K562 (cell line): ENCODE measurements at places on chromosomes 2 and 18. TPM values are rescaled to one million over a fixed set of nuclear protein-coding genes. Genes with fewer than 3 reads are reported as not detected.

Gene EFR3B
- not detected in 2 replicates for polyA plus RNA-seq

Gene UGT1A4
- polyA plus RNA-seq: not detected in 2 replicates

Gene MOGAT1
- not detected in 2 replicates for polyA plus RNA-seq

Gene ALLC
- polyA plus RNA-seq: not detected in 2 replicates

Gene BCL2L11
- 8.1 and 8.8 TPM in 2 replicates for polyA plus RNA-seq

GRCh38 chr18:54218299-54218698, 6.2 kb downstream of the MBD2 start:
- H3K4me3 ChIP-seq: no peak overlapping the region
- H3K27ac ChIP-seq: no peak overlapping the region
- H3K27me3 ChIP-seq: no peaks in the 10 kb centered on the region
- no peaks in the 10 kb centered on the region for H3K36me3 ChIP-seq
- no peaks in the 10 kb centered on the region; the same call in 1 of the 3 replicates for H3K4me1 ChIP-seq

DNA sequence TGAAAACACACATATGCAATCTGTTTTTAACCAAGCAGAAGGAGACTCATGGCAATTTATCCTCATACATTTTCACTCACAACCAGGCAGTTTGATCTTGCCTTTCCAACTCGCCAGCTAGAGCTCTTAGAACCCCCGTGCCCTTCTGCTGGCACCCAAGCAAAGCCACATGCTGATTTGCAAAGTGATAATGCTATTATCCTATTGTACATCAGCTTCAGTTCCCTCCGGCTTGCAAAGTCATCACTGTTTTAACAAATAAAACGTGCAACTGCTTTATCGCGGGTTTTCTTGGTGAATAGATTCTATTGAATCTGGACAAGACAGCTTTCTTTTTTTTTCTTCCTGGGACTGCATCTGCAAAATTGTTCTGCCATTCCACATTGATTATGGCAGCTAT, 314.6 kb downstream of the LNPK start:
- H3K27me3 ChIP-seq: no peaks in the 10 kb centered on the region; the same call in 1 of the 3 replicates
- no peak overlapping the region for H3K27ac ChIP-seq

GRCh38 chr2:214504599-214505376, 93.9 kb downstream of the VWC2L start:
- no peaks in the 10 kb centered on the region for H3K27me3 ChIP-seq
- H3K36me3 ChIP-seq: no peaks in the 10 kb centered on the region
- H3K27ac ChIP-seq: no peak overlapping the region
- no peaks in the 10 kb centered on the region for H3K4me1 ChIP-seq

DNA sequence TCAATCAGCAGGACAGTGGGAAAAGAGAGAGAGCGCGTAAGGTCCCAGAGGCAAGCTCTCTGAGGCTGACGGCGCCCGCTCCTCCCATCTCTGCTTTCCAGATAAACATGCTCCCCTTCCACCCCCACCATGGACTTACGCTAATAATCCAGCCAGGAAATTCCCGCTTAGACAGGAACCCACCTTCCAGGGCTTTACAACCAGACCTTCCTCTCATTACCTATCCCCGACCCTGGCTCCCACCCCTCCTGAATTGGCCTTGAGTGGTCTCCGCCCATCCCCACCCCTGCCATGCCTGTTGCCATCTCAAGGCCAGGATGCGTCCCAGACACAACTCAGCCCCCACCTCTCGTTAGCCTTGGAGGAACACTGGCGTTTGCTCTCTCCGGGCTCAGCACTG, 131.1 kb downstream of the SMAD2 start:
- no peaks in the 10 kb centered on the region for H3K4me1 ChIP-seq
- no peaks in the 10 kb centered on the region; the same call in 1 of the 3 replicates for H3K27me3 ChIP-seq
- no peak overlapping the region for H3K4me3 ChIP-seq

- DNase-seq: no peak
- H3K4me1 ChIP-seq: no peaks in the 10 kb centered on the region
- peaks cover 63% of the 10 kb centered on the region; the same call in 2 of the 3 replicates for H3K36me3 ChIP-seq
- H3K4me3 ChIP-seq: no peak overlapping the region
- no peaks in the 10 kb centered on the region for H3K27me3 ChIP-seq
These were observed 69.3 kb downstream of the NOL10 start for GRCh38 chr2:10620481-10620880.

DNA sequence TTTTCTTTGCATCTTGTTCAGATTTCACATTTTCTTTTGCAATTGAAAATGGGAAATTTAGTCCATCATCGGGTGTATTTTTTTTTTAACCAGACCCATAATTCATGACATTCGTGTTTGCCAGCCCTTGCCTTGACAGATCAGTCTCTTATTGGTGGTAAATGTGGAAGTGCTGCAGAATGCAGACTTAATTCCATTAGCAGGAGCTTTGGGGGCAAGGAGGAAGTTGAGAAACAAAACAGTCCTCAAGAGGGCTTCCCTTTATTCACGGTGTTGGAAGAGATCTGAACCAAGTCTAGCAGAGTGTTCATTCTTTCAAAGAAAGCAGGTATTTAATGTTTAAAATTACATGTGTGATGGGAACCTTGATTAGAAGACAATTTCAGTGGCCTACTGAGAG, 16.6 kb upstream of the RPE start:
- no peaks in the 10 kb centered on the region for H3K27me3 ChIP-seq
- DNase-seq: no peak
- H3K4me1 ChIP-seq: no peaks in the 10 kb centered on the region; the same call in 2 of the 3 replicates
- no peak overlapping the region for H3K4me3 ChIP-seq
- no peaks in the 10 kb centered on the region for H3K36me3 ChIP-seq
- H3K27ac ChIP-seq: no peak overlapping the region

GRCh38 chr2:49687918-49688317, 533.6 kb upstream of the FSHR start:
- H3K4me3 ChIP-seq: no peak overlapping the region
- H3K27ac ChIP-seq: no peak overlapping the region
- H3K36me3 ChIP-seq: no peaks in the 10 kb centered on the region

GRCh38 chr2:154203206-154203605, 331.5 kb downstream of the GALNT13 start:
- H3K4me3 ChIP-seq: no peak overlapping the region
- H3K27me3 ChIP-seq: no peaks in the 10 kb centered on the region
- H3K27ac ChIP-seq: no peak overlapping the region
- no peak for DNase-seq
- H3K36me3 ChIP-seq: no peaks in the 10 kb centered on the region
- H3K4me1 ChIP-seq: no peaks in the 10 kb centered on the region

DNA sequence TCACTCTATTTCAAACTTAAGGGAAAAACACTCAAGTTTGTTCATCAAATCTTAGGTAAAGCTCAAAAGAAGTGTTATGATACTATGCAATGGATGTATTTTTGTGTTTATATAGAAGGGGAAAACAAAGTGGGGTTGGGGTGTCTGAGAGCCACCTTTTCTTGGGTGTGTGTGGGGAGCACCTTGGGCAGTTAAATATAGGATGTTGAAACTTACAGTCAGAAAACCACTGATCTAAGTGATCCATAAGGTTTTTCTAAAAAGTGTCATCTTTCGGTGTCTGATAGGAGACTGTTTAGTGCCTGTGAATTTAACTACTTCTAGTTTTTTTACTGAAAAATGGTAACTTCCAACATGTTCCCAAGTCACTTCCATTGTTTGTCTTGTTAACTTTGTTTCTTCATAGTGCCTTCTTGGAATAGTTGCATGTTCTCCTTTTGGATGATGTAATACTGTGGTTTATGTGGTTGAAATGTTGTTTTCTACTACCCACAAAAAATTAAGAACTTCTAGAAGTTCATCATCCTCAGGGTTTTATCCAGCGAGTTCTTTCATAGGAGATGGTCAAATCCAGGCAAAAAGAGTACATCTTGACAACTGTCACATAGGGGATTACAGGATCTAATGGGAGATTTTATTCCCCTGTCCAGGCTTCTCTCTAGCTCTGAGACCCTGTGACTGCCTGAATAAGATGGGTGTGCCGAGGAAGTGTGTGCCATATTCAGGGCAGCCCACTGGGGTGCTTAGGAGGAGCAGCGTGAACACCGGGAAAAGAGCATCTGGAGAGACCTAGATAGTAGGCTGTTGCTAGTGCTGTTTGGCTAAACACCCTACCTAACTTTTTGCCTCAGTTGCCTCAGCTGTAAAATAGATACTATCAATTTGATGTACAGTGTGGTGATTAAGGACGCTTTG, 46.2 kb downstream of the CAB39 start:
- peak overlapping the region; percentile 39; the same call in 2 of the 3 replicates for H3K27ac ChIP-seq
- no peaks in the 10 kb centered on the region for H3K27me3 ChIP-seq
- no peaks in the 10 kb centered on the region; the same call in 1 of the 2 replicates for H3K4me1 ChIP-seq
- H3K36me3 ChIP-seq: peaks cover 51% of the 10 kb centered on the region
- no peak overlapping the region for H3K4me3 ChIP-seq

GRCh38 chr2:46387292-46387691, 90.1 kb downstream of the EPAS1 start:
- no peaks in the 10 kb centered on the region for H3K27me3 ChIP-seq
- no peak for DNase-seq
- H3K4me3 ChIP-seq: no peak overlapping the region
- peaks cover 12% of the 10 kb centered on the region; the same call in 2 of the 3 replicates for H3K36me3 ChIP-seq
- no peak overlapping the region for H3K27ac ChIP-seq

GRCh38 chr18:32302806-32303205, 113.0 kb downstream of the MEP1B start:
- H3K36me3 ChIP-seq: no peaks in the 10 kb centered on the region
- H3K4me3 ChIP-seq: no peak overlapping the region
- no peaks in the 10 kb centered on the region for H3K27me3 ChIP-seq

- no peak overlapping the region for H3K4me3 ChIP-seq
- no peaks in the 10 kb centered on the region for H3K36me3 ChIP-seq
- H3K27ac ChIP-seq: no peak overlapping the region
- no peak for DNase-seq
- H3K27me3 ChIP-seq: no peaks in the 10 kb centered on the region
These were observed 206.9 kb upstream of the FSIP2 start for GRCh38 chr2:185531721-185532120.

- peak overlapping the region; percentile 42 for H3K27ac ChIP-seq
- DNase-seq: no peak
- peaks cover 20% of the 10 kb centered on the region for H3K4me1 ChIP-seq
- no peak overlapping the region for H3K4me3 ChIP-seq
- H3K27me3 ChIP-seq: no peaks in the 10 kb centered on the region
These were observed 44.4 kb downstream of the RAB27B start for GRCh38 chr18:54872681-54873080.

DNA sequence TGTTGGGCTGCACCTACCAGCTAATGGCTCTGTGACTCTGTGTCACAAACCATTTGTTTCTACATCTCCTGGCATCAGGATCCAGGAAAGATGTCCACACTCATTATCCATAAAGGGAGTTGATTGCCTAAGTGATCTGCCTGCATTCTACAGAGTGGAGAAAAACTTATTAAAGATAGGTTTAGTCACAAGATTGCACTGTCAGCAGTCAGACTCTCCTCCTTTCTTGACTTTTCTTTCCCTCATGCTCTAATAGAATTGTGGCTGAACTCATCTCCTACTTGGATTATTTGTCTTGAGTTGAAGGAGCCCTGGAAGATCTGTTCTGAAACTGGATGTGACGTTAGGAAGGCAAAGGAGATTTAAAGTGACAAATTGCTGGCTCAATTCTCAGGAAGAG, 152.7 kb downstream of the SLC8A1 start:
- no peak overlapping the region for H3K27ac ChIP-seq
- H3K4me3 ChIP-seq: no peak overlapping the region
- no peaks in the 10 kb centered on the region for H3K27me3 ChIP-seq
- no peaks in the 10 kb centered on the region for H3K36me3 ChIP-seq
- DNase-seq: no peak

- DNase-seq: no peak
- no peaks in the 10 kb centered on the region for H3K27me3 ChIP-seq
- no peak overlapping the region for H3K27ac ChIP-seq
- H3K4me1 ChIP-seq: no peaks in the 10 kb centered on the region
- no peaks in the 10 kb centered on the region for H3K36me3 ChIP-seq
These were observed 58.3 kb downstream of the DOCK10 start for GRCh38 chr2:224983712-224984554.

- H3K4me1 ChIP-seq: no peaks in the 10 kb centered on the region
- H3K27ac ChIP-seq: no peak overlapping the region
- H3K27me3 ChIP-seq: no peaks in the 10 kb centered on the region
- no peak overlapping the region for H3K4me3 ChIP-seq
These were observed 2.2 kb upstream of the SERPINB12 start for GRCh38 chr18:63539904-63540510.

DNA sequence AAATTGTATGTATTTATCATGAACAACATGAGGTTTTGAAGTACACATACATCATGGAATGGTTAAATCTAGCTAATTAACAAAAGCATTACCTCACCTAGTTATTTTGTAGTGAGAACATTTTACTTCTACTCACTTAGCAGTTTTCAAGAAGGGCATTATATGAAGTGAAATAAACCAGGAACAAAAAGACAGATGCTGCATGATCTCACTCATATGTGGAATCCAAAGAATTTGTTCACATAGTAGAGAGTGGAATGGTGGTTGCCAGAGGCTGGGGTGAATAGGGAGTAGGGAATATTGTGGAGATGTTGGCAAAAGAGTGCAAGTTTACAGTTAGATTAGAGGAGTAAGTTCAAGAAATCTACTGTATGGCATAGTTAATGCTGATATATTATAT, 292.0 kb downstream of the ASXL3 start:
- no peak overlapping the region for H3K4me3 ChIP-seq
- DNase-seq: no peak
- no peak overlapping the region for H3K27ac ChIP-seq
- H3K36me3 ChIP-seq: no peaks in the 10 kb centered on the region
- H3K4me1 ChIP-seq: no peaks in the 10 kb centered on the region
- H3K27me3 ChIP-seq: no peaks in the 10 kb centered on the region

GRCh38 chr2:230582851-230583283, 129.8 kb upstream of the CAB39 start:
- H3K27ac ChIP-seq: no peak overlapping the region
- H3K4me1 ChIP-seq: no peaks in the 10 kb centered on the region; the same call in 2 of the 3 replicates
- peaks cover 21% of the 10 kb centered on the region for H3K27me3 ChIP-seq
- no peaks in the 10 kb centered on the region for H3K36me3 ChIP-seq

DNA sequence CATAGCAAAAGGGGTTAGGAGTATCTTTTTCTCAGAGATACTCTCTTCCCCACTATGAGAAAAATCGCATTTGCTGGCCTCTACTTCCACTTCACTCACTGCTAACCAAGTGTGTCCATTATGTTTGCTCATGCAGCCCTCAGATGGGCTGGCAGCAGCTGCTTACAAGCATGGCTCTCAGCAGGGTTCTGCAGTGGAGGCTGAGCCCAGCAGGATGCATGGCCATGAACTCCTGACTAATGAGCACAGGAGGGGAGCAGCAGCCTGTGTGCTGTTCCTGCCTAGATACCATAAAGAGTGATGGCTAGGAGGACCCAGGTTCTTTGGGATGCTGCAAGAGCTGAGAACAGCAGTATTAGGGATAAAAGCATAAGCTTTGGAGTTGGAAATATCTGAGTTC, 316.9 kb upstream of the THSD7B start:
- no peak overlapping the region for H3K4me3 ChIP-seq
- no peaks in the 10 kb centered on the region for H3K4me1 ChIP-seq
- no peak overlapping the region for H3K27ac ChIP-seq
- H3K27me3 ChIP-seq: peaks cover under 1% of the 10 kb centered on the region; the same call in 1 of the 2 replicates
- H3K36me3 ChIP-seq: no peaks in the 10 kb centered on the region

GRCh38 chr2:3624059-3624794, 29.3 kb downstream of the COLEC11 start:
- no peak overlapping the region for H3K4me3 ChIP-seq
- no peak for DNase-seq
- no peaks in the 10 kb centered on the region for H3K4me1 ChIP-seq
- H3K27me3 ChIP-seq: peaks cover 9% of the 10 kb centered on the region; the same call in 1 of the 2 replicates
- H3K27ac ChIP-seq: no peak overlapping the region
